CD4-positive, alpha-beta T cell treated with Interleukin-6 for 4 hours (primary cell): ENCODE measurements at places on chromosomes 3 and 15.

DNA sequence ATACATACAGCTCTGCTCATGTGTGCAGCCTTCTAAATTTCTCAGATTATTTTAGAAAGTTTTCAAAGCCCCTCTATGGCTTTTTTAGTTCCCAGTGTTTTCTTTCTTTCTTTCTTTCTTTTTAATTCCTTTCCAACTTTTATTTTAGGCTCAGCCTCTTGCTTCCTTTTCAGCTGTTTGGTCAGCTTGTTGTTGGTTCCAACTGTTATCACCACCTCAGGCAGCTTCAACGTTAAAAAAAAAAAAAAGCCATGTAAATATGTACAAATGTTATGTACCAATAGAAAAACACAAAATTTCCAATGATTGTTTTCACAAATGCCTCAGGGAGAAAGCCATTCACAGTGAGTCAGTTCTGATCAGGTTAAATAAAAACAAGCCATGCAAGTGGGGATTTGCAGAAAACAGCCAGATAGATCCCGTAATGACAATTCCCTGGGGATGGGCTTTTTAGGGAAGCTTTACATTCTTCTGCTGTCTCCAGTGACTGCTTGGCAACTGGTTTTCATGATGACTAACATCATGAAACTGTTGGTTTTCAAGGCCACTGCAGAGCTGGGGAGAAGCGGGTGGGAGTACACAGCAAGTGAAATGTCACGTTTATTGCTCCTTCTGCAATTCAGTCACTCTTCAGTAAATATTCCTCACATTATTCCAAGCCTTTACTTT is 908.4 kb downstream of the EPHA3 start:
- no peak for DNase-seq

GRCh38 chr3:31240874-31241273 is 291.9 kb upstream of the STT3B start:
- no peak for DNase-seq

- DNase-seq: no peak
These were observed 206.9 kb downstream of the RPLP1 start for GRCh38 chr15:69659454-69660050.

GRCh38 chr3:108461661-108462111 is 48.7 kb downstream of the MYH15 start:
- no peak for DNase-seq

DNA sequence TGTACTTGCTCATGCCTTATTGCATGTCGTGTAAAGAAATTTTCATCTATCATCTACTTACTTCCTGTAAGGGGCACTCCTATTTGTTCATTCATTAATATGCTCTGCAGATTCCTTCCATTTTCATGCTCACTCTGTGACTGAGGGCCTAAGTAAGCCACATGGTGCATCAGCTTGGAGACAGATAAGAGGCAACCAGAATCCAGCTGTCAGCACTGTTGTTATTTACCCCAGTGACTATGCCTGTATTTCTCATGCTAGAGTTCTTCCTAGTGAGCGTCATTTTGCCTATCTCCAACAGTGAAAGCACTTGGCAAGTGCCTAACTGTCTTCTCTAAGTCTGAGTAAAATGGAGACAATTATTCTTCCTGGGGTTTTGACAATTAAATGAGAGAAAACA is 124.8 kb upstream of the ABI3BP start:
- DNase-seq: no peak

- DNase-seq: no peak
These were observed 22.3 kb upstream of the ISLR2 start for GRCh38 chr15:74108111-74108510.

- DNase-seq: no peak
These were observed 96.8 kb downstream of the ANXA2 start for GRCh38 chr15:60301024-60301423.

- DNase-seq: no peak
These were observed 148.4 kb downstream of the CNTN4 start for GRCh38 chr3:2246873-2247648.

- DNase-seq: no peak
These were observed 97.1 kb upstream of the TRIM42 start for GRCh38 chr3:140580746-140581145.

- peak; percentile 56 for DNase-seq
These were observed 60.5 kb downstream of the SPTSSB start for GRCh38 chr3:161310649-161311423.

- no peak for DNase-seq
These were observed 161.0 kb downstream of the ARRDC4 start for GRCh38 chr15:98121536-98121935.

DNA sequence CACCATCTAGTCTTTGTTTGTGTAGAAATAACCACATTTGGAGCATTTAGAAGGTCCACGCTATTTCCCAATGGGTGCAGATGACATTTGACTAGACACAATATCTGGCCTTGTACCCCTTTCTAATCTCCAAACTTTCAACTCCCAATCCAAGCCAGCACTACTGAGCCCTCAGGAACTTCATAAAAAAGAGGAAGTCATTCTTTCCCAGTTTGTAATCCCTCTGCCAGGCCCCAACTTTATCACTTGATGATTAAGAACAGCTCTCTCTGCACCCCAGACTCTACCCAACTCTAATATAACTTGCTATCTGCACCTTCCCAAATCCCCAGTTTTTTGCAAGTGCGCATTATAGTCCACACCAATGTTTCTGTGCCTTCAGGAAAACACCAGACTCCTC is 170.2 kb downstream of the KCNMB2 start:
- no peak for DNase-seq

GRCh38 chr3:43388915-43389314 is 102.6 kb downstream of the SNRK start:
- DNase-seq: no peak

- DNase-seq: no peak
These were observed 41.8 kb upstream of the CCNL1 start for GRCh38 chr3:157201648-157202278.

DNA sequence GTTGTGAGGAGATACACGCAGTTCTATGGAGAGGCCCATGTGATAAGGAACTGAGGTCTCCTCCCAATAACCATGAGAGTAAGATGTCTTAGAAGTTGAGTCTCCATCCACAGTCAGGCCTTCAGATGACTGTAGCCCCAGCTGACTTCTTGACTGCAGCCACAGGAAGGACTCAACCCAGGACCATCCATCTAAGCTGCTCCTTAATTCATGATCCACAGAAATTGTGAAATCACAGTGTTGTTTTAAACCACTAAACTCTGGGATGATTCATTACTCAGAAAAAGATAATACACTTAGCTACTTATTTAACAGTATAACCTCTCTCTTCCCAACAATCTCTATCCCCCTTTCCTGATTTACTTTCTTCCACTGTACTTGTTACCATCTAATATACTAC is 173.3 kb downstream of the ALDH1A2 start:
- DNase-seq: no peak

DNA sequence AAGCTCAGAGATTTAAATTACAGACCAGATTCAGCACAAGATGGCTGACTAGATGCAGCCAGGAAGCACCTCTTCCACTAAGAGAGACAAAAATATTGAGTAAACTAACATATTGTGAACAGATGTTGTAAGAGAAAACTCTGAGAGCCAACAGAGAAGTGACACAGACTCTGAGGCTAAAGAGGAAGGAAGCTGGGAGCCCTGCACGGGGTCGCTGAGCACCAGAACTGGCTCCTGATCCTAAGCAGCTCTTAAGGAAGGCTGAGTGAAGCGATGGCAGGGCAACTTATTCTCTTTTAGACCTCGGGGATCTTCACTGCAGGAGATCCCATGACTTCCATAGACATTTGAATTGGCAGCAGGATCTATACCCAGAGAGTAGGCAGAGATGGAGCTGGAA is 578.0 kb upstream of the GRM7 start:
- no peak for DNase-seq

DNA sequence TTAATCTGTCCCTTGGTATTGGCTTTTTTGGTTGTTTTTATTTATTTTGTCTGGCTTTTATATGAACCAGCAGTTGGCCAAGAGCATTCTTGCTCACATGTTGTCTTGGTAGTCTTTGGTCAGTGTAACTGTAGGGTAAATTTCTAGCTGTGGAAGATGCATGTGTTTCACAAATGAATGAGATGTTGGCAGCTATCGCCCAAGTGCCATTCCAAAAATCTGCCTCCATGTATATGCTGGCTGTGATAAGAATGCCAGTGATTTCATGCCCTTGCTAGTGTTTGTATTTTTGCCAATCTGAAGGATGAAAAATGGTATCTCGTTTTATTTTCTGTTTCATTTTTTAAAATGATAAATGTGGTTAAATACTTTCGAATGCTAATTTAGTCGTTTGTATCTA is 50.1 kb downstream of the TLNRD1 start:
- no peak for DNase-seq

DNA sequence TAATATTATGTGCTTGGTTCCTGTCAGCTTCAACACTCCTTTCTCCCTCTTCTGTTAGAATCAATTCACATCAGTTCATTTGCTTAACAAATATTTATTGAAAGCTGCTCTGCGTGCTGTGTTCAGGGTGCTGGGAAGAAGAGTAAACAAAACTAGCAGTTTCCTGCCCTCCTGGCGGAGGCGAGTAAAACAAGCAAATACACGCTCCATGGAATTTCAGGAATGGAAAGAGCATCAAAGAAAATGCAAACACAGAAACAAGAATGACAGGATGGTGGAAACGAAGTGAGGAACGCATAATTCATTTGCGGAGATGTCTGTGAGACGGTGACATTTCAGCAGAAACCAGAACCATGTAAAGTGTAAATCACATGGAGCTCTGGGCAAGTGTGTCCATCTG is 49.4 kb upstream of the SPTSSB start:
- no peak for DNase-seq

DNA sequence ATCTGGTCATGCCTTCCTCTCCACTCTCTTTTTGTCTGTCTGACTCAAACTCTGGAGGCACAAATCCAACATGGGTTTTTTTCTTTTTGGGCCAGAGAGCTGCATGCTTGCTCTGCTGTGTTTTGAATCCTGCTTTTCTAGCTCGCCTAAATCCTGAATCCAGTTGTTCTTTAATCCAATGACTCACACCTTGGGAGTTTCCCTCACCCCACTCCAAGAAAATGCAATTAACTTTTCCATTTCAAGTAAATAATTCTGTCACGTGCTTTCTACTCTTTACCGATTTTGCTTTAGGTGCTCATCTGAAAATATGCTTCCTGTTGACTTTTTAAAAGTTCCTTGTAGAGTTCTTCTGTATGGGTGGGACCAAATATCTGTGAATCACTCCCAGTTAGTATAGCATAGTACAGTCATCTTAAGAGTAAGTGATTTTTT is 47.6 kb downstream of the SLMAP start:
- DNase-seq: peak; percentile 9

DNA sequence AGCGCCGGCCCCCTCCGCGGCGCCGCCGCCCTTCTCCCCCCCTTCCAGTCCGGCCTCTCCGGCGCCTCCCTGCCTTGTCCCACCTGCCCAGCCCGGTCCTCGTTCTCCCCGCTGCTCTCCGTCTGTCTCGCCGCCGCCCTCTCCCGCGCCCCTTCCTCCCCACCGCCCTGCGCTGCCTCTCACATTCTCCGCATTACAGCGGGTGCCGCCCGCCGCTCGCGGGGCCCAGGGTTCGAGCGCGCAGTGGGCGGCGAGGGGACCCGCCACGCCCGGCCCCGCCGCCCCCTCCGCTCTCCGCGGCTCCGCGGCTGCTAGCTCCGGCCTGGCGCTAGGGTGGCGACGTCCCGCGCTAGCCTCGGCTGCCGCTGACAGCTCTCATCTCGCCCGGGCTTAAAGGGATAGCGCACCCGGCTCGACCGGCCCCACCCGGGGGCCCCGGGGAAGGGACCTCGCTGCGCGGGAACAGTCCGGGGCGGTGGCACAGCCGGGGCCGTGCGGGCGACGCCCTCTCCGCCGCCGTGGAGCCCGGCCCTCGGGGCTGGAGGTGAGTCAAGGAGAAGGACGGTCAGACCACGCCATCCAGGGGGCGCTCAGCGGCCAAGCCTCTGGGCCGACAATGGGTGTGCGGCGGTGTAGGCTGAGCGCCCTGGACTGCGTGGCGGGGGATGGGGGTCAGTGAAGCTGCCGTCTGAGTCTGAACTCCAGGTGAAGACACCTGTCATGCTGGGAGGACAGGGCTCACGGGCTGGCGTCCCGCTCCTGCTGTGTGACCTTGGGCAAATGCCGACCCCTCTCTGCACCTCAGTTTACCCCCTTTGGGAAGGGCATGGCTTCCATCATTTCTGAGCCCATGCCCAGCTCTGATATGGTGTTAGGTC is 187.4 kb upstream of the LINGO1 start:
- DNase-seq: no peak

DNA sequence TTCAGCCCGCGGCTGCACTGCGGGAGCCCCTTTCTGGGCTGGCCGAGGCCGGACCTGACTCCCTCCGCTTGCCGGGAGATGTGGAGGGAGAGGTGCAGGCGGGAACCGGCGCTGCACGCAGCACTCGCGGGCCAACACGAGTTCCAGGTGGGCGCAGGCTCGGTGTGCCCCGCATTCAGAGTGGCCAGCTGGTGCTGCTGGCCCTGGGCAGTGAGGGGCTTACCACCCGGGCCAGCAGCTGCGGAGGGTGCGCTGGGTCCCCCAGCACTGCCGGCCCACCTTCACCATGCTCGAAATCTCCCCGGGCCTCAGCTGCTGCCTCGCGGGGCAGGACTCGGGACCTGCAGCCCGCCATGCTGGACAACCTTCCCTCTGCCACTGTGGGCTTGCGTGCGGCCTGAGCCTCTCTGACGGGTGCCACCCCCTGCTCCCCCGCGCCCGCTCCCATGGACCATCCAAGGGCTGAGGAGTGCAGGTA is 733.5 kb upstream of the CCDC54 start:
- no peak for DNase-seq

DNA sequence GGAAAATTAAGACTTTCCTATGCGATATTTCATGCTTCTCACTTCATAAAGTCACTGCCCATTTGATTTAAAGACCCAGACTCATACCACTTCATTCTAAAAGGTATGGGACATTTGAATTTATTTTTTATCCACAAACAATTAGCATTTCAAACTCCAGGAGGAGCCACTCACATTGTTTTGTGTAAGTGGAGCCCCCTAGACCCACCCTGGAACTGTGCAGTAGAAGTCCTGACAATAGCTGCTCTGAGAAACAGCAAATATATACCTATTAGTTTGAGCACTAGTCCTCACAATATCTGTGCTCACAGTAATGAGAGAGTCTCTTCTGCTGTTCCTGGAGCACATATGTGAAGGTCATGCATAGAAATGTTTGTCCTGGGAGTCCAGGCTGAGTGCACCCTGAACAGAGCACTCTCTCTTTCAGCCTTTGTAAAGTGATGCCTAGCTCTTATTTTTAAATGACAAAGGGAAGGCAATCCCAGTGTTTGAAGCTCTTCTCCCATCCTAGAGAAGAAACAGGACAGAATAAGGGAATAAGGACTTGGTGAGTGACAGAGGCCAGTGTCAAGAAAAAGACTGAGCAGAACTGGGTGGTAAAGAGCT is 127.5 kb upstream of the STRIT1 start:
- no peak for DNase-seq

DNA sequence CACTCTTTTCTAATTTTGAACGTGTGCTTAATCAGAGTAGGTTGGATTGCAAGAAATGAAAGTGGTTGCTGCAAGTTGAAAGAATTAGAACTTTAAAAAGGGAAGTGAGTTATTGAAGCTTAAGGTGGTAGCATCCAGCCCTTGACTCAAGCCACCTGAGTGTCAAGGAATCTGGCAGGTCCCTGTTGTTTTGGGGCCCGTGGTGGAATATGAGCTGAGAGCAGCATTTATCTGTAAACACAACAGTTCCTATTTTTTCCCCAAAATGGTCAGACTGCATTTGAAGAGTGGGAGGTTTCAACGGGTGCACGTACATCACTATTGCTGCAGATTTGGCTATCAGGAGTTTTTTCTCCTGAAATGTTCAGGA is 1.7 kb downstream of the ITPR1 start:
- no peak for DNase-seq

- DNase-seq: no peak
These were observed 2.6 kb upstream of the CPNE9 start for GRCh38 chr3:9701006-9701405.
